Stimulated activated CD4-positive, alpha-beta T cell treated with anti-CD3 and anti-CD28 coated beads, Interleukin-2, amount 100 ng/mL, for 4 hours (primary cell): ENCODE measurements at places on chromosomes 4 and X.

GRCh38 chr4:141896687-141897086, 260.3 kb downstream of the IL15 start:
- DNase-seq = no peak

DNA sequence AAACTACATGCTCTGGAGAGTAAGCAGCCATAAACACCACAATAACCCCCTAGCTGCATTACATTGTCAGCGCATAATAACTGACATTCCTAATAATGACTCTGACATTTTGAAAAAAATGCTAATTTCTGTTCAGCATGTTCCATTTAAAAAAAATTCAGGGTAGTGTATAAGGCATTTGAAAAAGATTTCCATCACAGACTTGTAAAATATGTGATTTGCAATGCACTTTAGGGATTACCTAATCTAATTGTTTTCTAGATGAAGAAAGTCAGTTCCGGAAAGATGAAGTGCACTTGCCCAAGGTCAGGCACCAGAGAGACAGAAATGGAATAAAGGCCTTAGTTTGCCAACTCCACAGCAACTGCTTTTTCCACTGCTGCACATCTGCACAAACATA, 55.3 kb downstream of the FANCB start:
- DNase-seq = no peak

- DNase-seq = no peak
Measured at GRCh38 chrX:153319295-153320046, 2.1 kb downstream of the PNMA6F start.

DNA sequence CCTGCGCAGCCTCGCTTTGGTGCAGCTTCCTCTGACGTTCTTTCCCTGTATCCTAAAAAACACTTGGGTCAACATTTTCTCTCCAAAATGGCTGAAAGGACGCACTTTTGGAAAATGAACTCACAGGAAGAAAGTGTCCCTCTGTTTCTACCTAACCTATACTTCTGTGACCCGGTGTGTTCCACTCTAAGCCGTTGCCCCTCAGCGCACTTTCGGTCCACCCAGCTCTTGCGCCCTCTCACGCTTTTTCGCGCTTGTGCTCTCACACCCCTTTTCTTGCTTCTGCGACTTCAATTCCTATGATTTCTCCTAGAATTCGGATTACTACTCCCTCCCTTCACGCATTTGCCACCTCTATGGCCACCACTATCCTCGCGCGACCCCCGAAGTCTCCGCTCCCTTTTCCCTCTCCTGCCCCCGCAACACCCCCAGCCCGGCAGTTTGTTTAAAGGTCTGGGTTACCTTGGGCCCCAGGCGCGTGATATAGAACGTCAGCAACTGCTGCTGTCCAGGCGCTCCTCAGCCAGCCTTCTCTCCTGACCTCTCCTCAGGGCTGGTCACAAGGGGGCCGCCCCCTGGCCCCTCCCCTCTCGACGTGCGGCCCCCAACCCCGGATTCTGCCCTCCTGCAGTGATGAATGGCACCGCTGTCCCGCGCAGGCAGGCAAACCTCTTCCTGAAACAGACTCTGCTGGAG, at the start of gene USP51:
TSS of gene USP51 (minus strand) at position 535 of the 696 bp plus-strand sequence. CDS start 909 bp downstream, outside the sequence.
- no peak for DNase-seq

GRCh38 chr4:106315968-106316772, at the start of the genes AIMP1 and TBCK:
Gene AIMP1, plus strand, starts transcription at chr4:106316550. Its CDS starts 8,460 bp downstream, at chr4:106325010.
Gene TBCK, minus strand, starts transcription at chr4:106316209. Its CDS starts 7,249 bp downstream, at chr4:106308960.
- DNase-seq = peak; percentile 82

DNA sequence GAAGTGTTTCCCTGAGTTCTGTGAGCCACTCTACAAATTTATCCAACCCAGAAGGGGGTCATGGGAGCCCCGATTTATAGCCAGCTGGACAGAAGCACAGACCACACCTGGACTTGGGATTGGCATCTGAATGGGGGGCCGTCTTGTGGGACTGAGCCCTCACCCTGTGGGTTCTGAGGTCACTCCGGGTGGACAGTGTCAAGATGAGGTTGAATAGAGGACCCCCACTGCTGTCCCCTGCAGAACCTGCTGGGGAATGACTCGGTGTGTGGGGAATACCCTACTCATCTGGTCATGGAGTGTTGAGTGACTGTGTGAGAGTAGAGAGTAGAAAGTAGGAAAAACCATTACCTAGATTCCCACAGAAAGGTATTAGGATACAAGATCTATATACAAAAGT, 67.5 kb downstream of the ZFYVE28 start:
- no peak for DNase-seq

DNA sequence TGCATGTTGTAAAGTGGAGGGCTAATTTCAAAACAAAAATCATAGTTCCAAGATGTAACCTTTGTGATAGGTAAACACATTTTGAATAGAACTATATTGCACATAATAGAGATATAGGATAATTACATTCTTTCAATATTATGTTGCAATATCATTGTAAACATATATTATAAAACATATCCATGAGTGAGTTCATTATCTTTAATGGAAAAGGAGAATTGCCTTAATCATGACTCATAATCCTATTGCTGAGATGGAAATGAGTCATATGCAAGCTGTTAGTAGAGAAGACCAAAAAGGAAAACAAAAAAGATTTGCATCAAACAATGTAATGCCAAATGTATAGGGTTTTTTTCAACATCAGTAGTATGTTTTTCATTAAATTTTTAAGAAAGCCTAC, 73.7 kb upstream of the WDR44 start:
- no peak for DNase-seq

DNA sequence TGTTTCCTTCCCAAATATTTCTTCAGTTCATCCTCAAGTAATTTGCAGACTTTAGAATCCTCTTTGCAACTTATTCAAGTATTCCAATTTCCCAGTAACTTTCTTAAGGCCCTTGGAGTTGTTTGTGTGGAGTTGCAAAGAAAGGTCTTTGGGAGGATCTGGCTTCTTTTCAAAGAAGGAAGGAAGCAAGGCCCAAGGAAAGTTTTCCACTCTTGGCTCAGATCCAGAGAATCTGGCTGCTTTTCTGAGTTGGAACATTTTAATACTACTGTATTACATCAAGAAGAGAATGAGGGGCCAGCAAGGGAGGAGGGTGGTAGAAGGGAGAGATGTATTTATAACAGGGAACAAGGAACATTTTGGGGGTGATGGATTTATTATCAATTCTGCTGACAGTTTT, 10.5 kb downstream of the CDX4 start:
- DNase-seq = no peak

DNA sequence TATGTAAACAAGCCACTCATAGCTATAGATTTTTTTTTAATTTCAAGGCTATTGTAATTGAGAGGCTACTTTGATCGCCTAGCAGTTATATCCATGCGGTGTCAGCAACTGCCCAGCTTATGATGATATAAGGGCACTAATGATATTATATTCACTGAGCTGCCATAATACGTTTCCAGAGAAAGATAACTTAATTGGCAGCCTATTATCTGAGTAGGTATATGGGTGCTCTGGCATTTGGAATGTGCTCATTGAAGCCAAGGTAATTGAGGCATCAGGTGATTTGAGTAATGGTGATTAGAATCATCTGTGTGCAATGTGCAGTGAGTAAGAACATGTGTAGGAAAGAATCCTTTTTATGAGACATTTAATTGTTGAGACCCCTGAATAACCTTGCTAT, 490.0 kb downstream of the CENPC start:
- no peak for DNase-seq

DNA sequence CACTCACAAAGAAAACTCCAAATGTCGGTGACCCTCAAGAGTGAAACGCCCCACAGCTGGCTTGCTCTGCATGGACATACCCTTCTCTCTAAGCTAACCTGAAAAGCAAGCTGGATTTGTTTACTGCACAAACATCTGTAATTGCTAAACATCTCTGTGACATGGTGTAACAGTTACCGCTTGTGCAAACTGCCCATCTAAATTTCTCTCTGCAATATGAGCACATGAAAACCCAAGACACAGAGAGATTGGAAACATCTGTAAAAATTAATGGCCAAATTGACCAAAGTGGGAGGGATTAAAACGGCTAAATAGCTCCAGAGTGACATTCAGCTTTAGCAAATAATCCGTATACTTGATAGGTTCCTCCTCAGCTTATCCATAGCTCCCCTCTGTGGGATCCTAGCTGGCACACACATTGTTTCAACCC, 155.0 kb upstream of the MAP3K15 start:
- DNase-seq = no peak

- no peak for DNase-seq
Measured at GRCh38 chrX:10079231-10079630, 77.5 kb upstream of the CLCN4 start.

GRCh38 chr4:189098932-189099696, 841.6 kb upstream of the FRG1 start:
- no peak for DNase-seq

- no peak for DNase-seq
Measured at GRCh38 chrX:107102980-107103379, 15.6 kb downstream of the RBM41 start.

- DNase-seq = no peak
Measured at GRCh38 chrX:45709381-45709780, 508.7 kb upstream of the DIPK2B start.

- no peak for DNase-seq
Measured at GRCh38 chr4:84971319-84971932, 4.9 kb upstream of the WDFY3 start.

DNA sequence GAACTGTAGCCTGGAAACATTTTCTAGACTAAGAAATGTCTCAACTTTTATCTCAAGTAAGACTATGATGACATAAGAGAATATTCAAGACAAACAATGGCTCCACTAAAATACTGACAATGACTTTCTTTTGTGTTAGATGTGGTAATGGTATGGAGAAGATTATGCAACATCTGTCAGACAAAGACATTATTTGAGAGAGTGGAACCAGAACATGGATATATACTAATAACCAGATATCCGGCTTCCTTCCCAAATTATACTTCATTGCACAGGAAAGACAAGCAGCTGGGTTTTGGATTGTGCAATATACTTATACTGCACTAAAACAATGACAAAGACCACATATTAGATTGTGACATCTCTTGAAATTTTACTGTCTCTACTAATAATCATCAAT, 290.8 kb upstream of the GIMD1 start:
- DNase-seq = no peak
